Renal cortex interstitium (tissue), 15 donors: ENCODE measurements at places on chromosomes 1 and 21.

DNA sequence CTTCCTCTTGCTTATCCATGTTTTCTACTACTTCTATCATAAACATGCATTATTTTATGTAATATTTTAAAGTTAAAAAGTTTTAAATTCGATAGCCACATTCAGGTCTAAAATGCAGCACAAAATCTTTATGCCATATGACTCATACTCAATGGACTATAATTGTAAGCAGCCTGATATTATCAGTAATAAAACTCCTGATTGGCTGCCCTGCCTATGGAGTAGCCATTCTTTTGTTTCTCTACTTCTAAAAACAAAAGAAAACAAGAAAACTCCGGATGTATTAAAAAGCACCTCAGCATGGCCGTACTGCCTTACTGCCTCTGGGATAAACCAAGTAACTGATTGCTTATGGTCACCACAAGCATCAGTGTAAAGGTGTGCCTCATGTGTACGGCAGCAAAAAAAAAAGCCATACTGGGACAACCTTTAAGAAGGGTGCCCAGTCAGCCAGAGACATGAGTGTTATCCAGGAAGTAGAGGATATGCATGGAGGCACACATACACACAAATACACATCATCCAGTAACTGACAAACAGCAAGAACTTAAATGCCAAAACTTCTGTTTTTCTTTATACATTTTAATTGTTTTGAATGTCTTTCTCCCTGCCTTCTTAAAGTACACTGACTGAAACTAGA lies 9.2 kb downstream of the SLC35D1 start:
- DNase-seq = no peak

DNA sequence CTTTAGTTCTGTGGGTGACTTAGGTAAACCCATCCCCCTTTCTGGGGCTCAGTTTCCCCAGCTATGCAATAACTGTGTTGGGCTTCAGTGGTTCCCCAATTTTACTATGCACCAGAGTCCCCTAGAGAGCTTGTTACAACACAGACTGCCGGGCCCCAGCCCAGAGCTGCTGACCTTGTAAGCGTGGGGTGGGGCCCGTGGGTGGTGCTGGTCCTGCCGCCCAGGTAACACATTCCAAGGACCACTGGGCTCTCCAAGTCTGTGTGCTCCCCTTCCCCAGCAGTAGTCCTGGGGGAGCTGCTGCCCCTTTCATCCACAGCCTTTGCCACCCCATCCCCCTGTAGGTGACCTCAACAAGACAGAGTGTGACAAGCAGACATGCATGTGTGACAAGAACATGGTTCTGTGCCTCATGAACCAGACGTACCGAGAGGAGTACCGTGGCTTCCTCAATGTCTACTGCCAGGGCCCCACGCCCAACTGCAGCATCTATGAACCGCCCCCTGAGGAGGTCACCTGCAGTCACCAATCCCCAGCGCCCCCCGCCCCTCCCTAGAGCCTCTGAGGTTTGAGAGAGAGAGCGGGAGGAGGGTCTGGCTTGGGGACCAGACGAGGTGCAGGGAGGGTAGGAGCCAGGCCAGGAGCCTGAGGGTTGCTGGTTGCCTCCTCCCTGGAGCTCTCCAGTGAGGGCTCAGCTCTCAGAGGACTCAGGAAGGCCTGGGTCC lies 8.9 kb downstream of the PLA2G2F start:
- no peak for DNase-seq

- no peak for DNase-seq
These were observed 35.4 kb downstream of the CRB1 start for GRCh38 chr1:197303463-197303862.

- no peak for DNase-seq
These were observed 153.8 kb upstream of the FGGY start for GRCh38 chr1:59143133-59143487.
